ENCODE measurements at places on chromosomes 4 and X.

GRCh38 chr4:53963336-53963735, 101.1 kb downstream of the CHIC2 start:
- no peak for DNase-seq

DNA sequence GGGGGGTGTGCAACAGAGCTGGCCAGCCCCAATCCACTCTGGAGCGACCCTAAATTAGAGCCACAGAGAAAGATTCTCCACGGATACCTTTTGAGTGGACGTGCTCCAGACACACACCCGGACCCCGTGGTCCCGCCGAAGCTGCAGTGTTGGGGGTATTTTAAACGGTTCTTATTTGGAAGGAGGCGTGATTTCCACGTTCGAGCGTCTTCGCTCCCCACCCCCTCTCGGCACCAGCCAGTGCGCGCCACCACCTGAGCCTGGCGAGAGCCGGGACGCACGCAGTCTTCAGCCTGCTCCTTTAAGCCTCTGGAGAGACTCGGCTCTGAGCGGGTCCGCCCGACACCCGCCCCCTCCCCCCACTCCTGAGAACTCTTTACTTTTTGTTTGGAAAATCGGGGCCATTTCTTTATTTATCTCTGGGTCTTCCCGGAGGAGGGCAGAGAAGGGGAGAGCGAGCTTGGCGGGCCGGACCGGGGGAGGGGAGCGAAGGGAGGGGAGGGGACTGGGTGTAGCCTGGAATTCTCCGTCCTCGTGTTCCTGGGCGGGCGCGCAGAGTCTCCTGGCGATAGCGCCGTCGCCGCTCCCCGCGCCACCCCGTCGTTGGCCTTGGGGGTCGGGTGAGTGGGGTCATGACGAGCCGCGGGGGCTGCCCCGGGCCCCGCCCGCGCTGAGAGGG, 668 bp upstream of the PTCHD1 start:
- DNase-seq = no peak

DNA sequence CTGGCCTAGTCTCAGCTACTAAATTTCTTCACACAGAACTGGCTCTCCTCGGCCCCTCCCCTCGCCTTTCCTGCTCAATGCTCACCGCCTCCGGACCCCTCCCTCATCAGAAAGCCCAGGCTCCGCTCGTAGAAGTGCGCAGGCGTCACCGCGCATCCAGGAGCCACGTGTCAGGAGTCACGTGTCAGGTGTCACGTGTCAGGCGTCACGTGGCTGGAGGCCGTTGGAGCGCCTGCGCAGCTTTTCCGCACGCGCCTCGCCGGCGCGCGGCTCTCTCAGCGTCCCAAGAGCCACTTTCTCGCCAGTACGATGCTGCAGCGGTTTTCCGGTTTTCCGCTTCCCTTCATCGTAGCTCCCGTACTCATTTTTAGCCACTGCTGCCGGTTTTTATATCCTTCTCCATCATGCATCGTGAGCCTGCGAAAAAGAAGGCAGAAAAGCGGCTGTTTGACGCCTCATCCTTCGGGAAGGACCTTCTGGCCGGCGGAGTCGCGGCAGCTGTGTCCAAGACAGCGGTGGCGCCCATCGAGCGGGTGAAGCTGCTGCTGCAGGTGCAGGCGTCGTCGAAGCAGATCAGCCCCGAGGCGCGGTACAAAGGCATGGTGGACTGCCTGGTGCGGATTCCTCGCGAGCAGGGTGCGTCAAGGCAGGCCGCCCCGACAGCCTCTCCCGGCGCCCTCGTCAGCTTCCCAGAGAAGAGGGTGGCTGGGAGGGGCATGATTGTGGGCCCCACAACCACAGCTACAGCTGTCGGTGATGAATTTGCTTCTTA, at the start of gene SLC25A31:
Gene SLC25A31, plus strand, starts transcription at position 259 of the 772 bp plus-strand sequence. Its CDS starts 146 bp downstream, at position 405.
- no peak for DNase-seq

DNA sequence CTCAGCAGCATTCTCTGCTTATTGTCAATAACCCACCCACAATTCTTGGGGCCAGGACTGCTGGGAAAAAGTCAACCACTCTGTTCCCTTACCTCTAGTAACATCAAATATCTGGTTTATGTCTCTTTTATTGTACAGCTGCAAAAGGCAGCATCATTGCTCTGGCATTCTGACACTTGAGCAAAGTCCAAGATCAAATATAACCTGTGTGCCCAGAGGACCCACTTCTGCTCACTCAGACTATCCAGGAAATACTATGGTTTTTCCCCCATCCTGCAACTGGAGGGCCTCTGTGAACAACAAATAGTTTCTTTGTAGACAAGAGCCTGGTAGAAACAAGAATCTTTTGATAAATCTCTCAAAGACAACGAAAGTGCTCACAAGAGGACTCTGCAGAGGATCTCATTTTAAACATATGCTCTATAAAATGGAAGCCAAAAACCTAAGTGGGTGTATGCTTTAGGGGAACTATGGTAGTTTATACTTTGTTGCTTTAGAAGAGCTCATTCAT, 154.7 kb downstream of the RAB28 start:
- no peak for DNase-seq

- DNase-seq = no peak
Observed at GRCh38 chr4:14234307-14234706, 606.8 kb upstream of the BOD1L1 start.

DNA sequence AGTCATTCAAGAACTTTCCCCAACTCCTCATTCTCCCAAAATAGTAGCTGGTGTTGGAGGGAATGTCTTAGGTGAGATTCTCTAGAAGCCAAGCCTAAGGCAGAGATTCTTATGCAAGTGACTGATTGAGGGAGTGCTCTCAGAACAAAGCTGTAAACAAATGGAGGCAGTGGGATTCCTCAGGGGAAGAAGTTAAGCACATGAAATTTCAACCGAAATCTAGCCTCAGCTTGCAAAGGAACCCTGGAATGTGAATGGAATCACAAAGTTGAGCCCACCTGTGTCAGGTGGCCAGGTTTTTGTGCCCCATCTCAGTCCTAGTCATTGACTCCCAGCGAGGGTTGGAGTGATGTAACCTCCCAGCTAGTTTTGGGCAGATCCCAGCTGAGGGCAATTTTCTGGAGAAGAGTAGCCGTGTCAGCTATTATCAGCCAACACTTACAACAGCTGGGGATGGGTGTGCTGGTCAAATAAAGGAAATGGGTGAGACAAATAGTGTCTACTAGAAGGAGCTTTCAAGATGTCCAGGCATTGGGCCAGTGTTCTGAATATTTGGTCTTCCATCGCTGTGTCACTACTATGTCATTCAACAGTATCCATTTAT, 29.7 kb upstream of the FGF2 start:
- no peak for DNase-seq

GRCh38 chr4:26212528-26212927, 108.3 kb upstream of the RBPJ start:
- DNase-seq = no peak

GRCh38 chr4:139131209-139131870, 45.7 kb downstream of the ELF2 start:
- DNase-seq = no peak

GRCh38 chrX:150262456-150262855, 100.7 kb upstream of the MAMLD1 start:
- no peak for DNase-seq

- DNase-seq = no peak
Observed at GRCh38 chrX:47146936-47147859, 2.2 kb downstream of the RBM10 start.

- DNase-seq = no peak
Observed at GRCh38 chrX:72207366-72207765, 25.8 kb downstream of the PIN4 start.

DNA sequence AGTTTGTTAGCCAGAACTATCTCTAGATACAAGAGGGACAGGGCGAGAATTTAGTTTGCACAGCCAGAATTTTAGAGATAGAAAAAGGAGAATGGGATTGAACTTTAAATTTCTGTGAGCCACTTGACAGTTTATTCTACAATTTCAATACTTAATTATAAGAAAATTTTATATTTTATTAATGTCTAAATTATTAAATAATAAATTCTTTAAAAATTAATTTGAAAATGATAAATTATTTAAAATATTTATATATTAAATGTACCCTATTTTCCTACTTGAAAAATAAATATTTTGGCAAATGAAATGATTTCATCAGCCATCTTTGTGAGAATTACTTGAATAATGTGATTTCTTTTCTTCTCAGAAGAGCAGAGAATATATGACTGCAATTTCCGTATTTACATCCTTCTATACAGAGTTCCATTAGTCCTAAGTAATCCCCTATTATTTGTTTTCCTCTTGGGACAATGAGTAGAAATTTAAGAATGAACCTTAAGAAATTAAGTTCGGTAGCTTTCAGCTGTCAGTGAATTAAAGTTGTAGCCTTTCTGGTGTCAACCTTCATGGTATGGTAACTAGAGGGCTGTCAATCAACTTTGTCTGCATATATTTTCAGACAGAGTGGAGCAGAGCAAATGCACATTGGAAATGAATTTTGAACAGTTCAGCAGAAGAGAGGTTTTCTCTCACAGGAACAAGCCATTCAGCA, 763.9 kb downstream of the PCDH18 start:
- no peak for DNase-seq

GRCh38 chr4:40570348-40571077, 59.2 kb downstream of the RBM47 start:
- DNase-seq = no peak

- no peak for DNase-seq
Observed at GRCh38 chr4:101370663-101371210, 23.4 kb upstream of the PPP3CA start.

DNA sequence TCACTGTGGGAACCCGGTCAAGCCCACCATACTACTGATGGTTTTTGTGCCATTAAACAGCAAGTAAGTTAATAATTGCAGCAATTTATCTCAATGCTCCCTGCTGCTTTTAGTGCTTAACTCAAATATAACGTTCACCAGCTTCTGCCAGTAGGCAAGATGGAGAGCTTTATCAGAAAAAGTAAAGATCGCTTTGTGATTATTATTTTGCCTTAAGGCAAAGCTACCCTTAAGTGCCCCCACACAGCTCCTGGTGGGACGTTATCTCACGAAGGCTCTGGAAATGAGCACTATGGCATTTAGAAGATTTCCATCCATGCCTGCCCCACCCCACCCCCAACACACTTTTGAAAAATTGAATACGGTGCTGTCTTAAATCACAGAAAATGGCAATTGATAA, 59.4 kb downstream of the KDR start:
- no peak for DNase-seq

DNA sequence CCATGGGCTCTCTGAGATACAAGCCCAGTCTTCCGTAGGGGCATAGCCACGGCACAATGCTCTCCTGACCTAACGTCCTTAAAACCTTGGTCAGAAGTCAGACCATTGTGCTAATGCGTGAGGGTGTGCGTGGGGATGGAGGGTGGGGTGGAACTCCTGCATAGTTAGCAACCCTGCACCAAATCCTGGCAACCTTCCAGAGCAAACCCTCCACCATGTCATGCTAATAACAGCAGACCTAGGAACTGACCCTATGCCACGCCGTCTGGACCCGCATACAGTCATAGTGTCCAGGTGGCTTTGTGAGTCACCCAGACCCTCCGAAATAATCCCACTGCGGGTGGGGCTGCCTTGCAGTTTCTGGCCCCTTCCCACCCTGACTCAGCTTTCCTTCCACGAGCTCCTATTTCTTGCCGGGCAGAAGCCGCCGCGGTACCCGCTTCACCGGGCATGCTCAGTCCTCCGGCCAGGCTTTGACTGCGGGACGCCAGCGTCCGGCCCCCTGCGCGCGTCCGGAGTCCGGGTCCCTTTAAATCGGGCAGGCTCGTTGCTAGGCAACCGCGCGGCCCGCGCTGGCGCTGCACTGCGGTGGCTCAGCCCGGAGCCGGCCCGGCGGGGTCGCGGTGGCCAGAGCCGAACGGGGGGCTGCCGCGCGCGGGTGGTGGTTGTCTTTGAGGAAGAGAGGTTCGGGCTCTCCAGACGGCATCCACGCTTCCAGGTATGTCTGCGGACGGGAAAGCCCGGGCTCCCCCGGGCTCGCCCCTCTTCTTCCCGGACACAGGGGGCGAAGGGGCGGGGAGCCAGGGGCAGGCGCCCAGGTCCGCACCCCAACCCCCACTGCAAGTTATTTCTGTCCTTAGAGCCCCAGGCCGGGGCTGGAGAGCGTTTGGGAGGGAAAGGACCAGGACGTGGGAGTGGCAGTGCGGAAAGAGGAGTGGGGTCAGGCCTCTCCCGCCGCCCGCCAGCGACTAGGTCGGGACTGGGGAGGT, at the start of gene CCDC160:
Gene CCDC160, plus strand, starts transcription at position 557 of the 989 bp plus-strand sequence. CDS start 7,619 bp downstream, outside the sequence.
- DNase-seq = peak; percentile 36

DNA sequence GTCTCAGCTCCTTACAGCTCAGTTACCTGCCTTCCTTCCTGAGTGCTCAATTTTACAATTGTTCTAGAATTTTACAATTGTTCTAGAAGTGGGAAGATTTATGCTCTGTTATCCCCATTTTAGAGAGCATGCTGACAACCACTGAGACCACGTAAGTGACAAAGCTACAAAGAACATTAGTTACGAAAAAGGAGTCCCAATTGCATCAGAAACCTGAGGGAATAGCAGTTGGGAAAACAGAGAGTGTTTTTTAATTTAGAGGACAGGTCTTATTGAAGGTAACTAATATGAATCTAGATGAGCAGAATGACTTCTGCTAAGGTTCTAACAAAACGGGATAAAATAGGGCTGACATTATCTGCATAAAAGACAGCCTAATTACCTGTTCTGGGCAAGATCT, 103.3 kb downstream of the THOC2 start:
- no peak for DNase-seq

- DNase-seq = no peak
Observed at GRCh38 chr4:61500883-61501282, 300.8 kb downstream of the ADGRL3 start.

- no peak for DNase-seq
Observed at GRCh38 chr4:125459531-125459930, 144.8 kb downstream of the FAT4 start.

DNA sequence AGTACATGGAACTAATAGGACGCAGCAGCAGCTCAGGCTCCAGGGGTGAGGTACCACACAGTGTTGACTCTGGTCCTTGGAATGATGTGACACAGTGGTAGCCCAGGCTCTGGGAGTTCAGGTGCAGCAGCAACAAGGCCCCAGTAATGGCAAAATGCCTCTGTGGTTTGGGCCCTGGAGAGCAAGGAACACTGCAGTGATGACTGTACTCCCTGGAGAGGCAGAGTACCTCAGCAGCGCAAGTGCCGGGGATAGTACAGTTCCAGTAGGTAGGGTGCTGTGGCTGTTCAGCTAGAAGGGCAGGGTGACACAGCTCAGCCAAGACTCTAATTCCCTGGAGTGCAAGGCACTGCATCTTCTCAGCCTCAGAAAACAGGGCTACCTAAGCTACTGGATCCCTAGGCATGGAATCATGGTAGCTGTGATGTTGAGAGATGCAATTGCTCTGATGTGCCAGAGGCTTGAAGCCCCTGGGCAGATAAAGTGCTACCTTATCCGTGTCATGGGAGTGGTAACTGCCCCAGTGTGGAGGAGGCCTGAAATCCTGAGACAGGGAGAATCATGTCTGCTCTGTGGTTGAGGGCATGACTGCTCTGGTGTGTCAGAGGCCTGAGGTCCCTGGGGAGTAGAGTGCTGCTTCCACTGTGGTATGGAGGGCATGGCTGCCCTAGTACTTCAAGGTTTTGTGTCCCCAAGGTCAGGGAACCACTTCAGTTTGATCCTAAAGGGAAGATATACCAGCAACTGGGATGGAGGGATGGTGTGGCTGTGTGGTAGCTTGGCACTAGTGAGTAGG, 55.2 kb downstream of the AREG start:
- no peak for DNase-seq

DNA sequence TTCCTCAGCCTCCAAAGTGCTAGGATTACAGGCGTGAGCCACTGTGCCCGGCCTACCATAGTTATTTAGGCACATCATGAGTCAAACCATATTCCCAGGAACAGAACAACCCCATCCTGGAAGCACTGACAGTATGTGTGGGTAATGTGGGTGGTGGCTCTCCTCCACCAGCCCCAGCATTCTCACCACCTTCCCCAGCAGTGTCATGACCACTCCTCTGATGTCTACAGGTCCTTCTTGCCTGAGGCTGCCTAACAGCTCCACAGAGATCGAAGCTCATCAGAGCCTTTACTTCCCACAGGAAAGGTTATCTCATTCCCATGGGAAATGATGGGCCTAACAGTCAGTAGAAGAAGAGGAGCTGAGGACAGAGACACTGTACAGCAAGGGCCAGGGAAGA, 129.5 kb upstream of the GPC4 start:
- DNase-seq = no peak

Measured in nucleus accumbens (tissue), 56 donors.